Immature natural killer cell (primary cell): ENCODE measurements at places on chromosomes 7 and 10.

- DNase-seq = no peak
These were observed 230.1 kb upstream of the SEMA3E start for GRCh38 chr7:83879063-83879462.

GRCh38 chr7:78479348-78479747 is 680.8 kb downstream of the PHTF2 start:
- no peak for DNase-seq

DNA sequence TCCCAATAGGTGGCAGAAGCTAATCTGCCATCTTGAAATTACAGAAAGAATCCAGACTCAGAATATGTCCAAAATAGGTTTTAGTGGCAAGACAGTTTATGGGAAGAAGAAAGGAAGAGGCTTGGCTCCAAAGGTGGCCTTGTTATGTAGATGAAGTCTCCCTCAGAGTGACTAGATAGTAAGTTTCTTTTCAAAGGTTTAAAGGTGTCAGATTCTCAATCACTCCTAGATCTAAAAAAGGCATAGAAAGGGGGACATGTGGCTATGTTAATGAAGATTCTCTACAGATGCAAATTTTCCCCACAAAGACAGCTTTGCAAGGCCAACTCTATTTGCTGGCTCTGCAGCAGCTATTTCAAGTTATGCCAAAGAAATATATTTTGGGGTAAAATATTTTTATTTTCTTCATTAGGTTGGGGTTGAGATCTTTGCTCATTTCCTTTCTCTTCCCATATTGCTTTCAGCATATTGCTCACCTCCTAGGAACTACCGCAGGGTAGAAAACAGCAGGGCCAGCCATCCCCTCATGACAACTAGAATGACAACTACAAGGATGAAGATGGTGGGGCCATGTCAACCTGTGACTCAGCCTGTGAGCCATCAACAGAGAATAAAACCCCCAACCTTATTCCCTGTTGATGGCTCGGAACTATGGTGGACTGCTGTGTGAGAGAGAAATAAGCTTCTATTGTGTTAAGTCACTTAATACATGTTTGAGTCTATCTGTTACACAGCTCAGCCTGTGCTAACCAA is 274.0 kb upstream of the GALNT17 start:
- DNase-seq = no peak

GRCh38 chr10:93548376-93549071 is 17.9 kb upstream of the FFAR4 start:
- DNase-seq = no peak

- no peak for DNase-seq
These were observed 157.0 kb downstream of the ARID5B start for GRCh38 chr10:62058476-62058875.

DNA sequence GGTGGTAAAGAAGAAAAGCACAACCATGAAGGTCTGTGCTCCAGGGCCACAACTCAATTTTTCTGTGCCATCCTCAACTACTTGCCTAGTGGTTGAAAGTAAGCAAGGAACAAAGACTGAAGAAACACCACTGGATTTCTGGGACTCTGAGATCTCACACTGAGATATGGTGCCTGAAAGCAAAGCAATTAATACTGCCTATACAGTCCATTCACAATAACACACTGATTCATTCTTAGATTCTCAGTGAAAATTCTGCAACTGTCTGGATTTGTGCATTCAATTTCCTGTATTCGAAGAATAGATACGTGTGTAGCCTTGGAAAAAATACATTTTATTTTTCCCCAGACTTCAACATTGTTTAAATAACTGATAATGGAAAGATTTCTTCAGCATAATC is 116.4 kb upstream of the FAM133B start:
- no peak for DNase-seq

DNA sequence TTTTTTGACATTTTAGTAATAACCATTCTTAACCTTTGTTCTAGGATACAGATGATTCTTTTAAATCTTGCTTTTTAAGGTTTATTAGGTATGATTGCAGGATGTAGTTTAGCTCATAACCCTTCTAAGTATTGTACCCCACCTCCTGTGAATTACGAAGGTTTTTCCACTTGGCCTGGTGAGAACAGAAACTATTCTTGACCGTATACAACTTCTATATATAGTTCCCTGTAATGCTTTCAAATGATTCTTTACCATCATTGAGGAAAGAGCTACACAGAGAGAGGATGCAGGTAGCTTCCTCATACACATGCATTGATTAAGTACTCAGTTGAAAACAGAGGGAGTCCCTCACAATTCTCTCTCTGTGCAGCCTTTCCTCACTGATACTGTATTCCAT is 86.3 kb downstream of the PALS2 start:
- DNase-seq = no peak

DNA sequence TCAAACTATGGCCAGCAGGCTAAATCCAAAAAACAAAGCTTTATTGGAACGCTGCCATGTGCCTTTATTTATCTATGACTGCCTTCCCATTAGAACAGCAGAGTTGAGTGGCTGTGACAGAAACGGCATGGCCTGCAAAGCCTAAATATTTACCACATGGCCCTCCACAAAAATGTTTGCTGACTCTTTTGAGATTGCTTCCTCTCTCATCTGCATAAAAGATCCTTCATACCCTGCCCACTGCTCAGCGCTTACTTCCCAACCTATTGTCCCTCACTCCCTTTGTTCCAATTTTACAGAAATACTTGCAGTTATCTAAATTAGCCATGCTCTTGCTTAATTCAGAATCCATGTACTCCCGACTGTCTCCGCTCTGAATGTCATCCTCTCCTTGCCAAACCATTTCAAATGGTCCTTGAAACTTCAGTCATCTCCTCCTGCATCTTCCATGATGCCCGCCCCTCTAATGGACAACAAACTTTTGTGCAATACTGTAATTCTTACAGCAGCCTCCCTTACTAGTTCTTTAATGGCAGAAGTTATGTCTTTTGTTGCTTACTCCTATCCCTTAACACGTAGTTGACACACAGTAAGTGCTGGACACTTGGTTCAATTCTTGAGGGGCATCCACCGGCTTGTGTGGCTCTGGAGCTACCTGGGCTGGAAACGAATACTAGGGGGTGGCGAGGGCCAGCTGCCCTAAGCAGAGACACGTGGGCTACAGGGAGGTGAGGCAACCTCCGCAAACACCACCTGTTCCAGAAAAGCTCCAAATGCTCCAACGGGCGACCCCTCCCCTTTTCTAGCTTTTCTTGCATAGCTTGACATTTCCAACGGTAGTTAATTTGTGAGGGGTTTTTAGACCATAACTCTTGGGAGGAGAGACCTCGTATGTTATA is 832 bp downstream of the XRCC2 start:
- DNase-seq = peak; percentile 3

GRCh38 chr10:123995082-123995460 is 98.3 kb downstream of the CHST15 start:
- no peak for DNase-seq

GRCh38 chr10:28343252-28343651 is 40.4 kb upstream of the MPP7 start:
- DNase-seq = no peak

GRCh38 chr10:123599366-123599849 is 66.7 kb upstream of the GPR26 start:
- DNase-seq = no peak

GRCh38 chr10:2459713-2460112 is 607.6 kb upstream of the PFKP start:
- no peak for DNase-seq

GRCh38 chr7:14765731-14766130 is 136.8 kb downstream of the DGKB start:
- DNase-seq = no peak

- DNase-seq = no peak
These were observed 277.4 kb downstream of the FZD1 start for GRCh38 chr7:91541641-91542040.

GRCh38 chr10:102392306-102392705 is 3.2 kb upstream of the NFKB2 start:
- DNase-seq = no peak

- DNase-seq = peak; percentile 80
These were observed 350.2 kb downstream of the GATA3 start for GRCh38 chr10:8404721-8405120.

DNA sequence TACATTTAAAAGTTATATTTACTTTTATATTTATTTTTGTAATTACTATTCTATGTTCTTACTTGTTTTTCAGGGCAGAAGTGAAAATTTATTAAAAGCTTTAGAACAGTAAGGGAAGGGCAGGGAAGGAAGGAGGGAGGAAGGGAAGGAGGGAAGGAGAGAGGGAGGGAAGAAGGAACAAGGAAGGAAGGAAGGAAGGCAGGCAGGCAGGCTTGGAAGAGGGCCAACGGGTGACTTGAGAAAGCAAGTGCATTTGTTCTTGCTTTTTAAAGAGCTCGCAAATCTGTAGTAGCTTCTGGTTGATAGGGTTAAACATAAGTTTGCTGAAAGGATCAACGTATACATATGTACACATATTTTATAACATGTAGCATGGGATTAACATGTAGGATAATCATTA is 725.3 kb upstream of the FZD8 start:
- DNase-seq = no peak

DNA sequence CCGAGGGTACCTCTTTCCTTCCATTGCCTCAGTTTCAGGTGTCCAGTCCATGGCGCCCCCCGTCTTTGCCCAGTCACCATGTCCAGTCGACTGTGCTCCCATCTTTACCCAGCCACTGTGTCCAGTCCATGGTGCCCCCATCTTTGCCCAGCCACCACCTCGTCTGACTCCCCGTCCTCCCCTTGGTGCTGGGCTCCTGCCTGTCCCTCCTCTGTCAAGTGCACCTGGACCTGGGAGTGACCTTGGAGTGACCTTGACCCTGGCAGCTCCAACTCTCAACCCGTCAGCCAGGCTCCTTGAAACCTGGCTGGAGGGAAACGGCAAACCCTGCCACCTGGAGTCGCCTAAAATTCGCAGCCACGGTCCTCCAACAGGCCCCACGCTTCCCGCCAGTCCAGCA is 180.2 kb downstream of the ADARB2 start:
- DNase-seq = no peak

GRCh38 chr10:76456197-76456596 is 1024.8 kb downstream of the LRMDA start:
- no peak for DNase-seq

DNA sequence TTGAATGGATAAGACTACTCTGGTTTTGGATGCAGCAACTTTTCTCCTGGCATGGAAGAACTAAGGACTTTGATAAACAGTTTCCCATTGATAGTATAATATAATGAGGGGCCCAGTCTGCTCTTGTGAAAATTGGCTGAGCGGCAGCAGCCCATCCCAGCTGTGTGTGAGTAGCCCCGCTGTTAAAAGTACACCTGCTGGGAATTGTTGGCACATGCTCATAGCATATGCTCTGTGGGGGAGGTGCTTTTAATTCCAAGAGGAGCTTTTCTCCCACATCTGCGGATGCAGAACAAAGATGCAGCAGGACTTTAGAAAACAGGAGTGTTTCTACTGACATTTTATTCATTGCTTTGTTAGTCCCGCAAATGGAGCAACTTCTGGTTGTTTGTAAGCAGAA is 19.0 kb downstream of the SRI start:
- DNase-seq = no peak

- DNase-seq = no peak
These were observed 102.6 kb downstream of the PARP12 start for GRCh38 chr7:139960157-139960556.
